ENCODE measurements at places on chromosomes 11 and 22.

DNA sequence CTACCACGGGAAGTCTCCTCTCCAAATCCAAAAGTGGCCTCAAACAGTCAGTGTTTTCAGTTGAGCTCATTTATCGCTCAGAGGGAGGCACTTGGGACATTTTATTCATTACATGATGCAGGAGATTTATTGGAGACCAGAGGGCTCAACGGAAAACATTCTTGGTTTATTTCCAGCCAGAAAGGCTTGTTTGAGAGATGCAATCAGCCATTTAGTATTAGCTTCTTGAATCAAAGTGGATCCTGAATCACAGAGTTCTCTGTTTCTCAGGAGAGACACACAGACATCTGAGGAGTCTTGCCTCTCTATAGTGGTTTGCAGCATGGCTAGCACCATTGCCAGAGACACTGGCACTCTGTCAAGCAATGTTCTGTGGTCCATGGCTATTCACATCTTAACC lies 31.5 kb downstream of the CD44 start:
- no peak for DNase-seq

- no peak for DNase-seq
Measured at GRCh38 chr11:129451524-129451923, 75.9 kb downstream of the BARX2 start.

DNA sequence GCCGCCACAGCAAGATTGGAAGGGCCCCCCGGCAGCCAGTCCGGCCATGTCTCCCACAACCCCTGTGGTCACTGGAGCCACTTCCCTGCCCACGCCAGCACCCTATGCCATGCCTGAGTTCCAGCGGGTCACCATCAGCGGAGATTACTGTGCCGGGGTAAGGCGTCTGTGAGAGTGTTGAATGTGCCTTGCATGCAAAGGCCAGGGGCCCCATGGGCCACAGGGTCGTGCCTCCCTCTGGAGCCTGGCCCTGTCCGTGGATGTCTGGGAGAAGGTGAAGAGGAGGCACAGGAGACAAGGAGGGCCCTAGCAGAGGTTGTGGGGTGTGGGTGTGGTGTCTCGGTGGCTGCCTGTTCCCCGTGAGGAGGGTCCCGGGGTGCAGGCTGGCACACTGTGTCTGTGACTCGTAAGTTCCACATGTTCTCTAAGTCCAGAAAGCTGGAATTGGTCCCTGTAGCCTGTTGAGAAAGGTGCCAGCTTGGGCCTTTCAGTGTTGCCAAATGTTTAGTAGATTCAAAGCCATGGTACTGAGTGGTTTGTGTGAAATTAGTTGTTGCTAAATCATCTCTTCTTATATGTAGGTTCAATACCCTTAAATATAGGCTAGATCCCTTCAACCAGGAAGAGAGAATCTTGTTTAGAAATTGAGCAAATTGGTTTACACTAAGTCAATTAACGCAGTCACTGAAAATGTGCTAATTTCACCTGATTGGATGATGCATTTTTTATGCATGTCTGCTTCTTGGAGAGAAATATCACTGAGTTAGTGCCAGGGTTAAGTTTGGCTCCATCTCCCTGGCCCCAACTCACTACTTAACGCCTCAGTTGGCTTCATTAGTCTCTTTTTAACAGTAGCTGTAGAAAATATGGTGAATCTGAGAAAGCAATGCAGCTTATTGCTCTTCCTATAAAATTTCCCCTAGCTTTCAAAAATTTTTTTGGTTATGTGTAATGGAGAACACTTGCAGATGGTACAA lies 23.8 kb downstream of the AMPD3 start:
- no peak for DNase-seq

GRCh38 chr11:6307876-6308275 lies 12.4 kb downstream of the CAVIN3 start:
- DNase-seq = no peak

DNA sequence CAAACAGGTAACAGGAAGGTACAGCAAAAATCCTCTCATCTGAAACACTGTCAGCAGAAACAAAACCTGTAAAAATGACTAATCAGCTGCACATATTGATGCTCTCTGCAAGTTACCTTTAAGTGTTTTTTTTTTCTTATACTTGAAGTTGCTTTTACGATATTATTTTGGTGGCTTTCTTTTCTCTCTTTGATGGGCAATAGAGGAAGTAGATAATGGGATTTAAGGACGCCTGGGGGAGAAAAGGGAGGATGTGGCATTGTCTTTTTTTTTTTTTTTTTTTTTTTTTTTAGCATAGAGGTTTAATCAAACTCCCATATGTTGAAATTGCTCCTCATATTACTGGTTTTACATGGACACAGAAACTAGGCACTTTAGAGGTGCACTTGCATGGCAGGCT lies 11.4 kb upstream of the ADSL start:
- no peak for DNase-seq
